ENCODE measurements at places on chromosomes 6 and 20.

GRCh38 chr6:29730575-29731126, 7.4 kb downstream of the HLA-F start:
- no peak for DNase-seq

DNA sequence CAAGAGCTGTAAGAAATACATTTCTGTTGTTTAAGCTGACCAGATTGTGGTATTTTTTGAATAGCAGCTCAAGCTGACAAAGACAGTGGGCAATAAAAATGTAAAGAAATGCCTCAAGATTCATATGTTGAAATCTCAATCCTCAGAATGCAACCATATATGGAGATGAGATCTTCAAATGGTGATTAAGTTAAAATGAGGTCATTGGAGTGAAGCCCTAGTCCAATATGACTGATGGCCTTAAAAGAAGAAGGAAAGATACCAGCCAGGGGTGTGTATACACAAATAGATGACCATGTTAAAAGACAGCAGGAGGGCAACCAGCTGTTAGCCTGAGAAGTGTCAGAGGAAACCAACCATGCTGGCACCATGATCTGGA, 7.1 kb upstream of the DDO start:
- no peak for DNase-seq

- peak; percentile 54 for DNase-seq
These were observed 1.2 kb upstream of the RBM38 start for GRCh38 chr20:57389695-57390603.

GRCh38 chr6:123276546-123276980, 280.5 kb downstream of the CLVS2 start:
- DNase-seq = no peak

DNA sequence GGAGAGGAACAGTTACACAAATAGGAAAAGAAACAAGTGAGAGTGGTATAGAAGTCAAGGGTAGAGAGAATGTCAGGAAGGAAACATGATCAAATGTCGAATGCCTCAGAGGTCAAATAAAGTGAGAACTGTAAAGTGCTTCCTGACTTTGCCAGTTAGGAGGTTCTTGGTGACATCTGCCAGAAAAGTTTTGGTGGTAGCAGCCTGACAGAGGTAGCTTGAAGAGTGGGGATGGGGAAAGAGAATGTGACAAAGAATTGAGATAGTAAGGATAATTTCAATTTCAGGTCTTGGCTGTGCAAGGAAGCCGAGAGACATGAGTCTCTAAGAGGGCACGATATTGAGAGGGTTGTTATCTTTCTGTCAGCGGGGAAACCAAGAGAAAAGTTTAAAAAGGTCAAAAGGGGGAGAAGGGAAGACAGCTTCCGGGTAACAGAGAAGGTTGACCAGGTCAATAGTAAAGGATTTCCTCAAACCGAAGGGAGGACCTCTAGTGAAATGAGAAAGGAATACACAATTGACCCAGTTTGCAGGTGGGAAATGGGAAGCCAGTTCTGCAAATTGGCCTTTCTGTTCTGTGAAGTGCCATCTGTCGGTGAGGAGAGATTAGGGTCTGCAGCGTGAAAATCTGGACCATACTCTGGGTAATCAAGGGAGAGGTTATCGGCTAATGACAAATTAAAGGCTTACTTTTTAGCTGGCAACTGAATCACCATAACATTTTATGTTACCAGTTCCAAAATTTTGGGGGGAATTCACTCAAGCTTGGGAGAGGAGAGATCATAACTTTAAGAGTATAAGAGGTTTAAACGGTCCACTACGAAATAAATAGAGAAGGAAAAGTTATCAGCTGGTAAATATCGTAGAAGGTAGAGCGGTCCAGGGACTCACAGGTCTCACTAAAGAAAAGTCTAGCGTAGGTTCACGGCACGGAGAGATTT, 973 bp upstream of the BRD2 start:
- peak; percentile 46 for DNase-seq

DNA sequence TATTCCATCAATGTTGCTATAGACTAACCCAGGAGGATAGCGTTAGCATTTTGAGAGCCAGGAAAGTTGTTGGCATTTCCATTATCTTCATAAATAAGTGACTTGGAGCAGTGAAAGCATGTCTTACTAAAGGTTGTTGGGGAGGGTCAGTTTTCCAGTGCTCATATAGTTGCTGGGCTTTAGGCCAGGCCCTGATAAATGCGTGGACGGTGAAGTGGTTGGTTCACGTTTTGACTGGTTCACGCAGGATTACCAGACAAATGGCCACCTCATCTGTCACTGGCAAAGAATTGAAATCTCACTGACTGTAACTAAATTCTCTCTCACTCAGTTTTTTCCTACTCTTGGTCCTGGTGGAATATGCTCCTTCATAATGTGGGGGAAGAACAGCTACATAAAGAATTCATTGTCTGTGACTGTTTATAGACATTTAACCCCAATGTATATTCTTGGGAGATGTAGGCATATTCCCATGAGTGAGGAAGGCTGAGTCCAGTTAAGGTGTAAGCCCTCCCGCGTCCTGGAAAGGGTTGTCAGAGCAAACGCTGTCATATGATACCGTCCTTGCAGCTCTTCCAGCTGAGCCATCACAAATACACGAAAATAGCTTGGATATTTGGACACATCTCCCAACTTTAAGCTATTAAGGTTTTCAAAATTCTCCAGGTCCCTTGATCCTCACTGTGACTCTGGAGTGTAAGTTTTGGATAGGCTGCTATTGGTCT, 27.8 kb downstream of the LRRC1 start:
- no peak for DNase-seq

- DNase-seq = no peak
These were observed 50.2 kb downstream of the GFRA4 start for GRCh38 chr20:3612795-3613572.

GRCh38 chr20:20490673-20491072, 122.8 kb downstream of the INSM1 start:
- no peak for DNase-seq

GRCh38 chr6:13573669-13574110, 711 bp upstream of the SIRT5 start:
- DNase-seq = no peak

GRCh38 chr6:107731422-107732319, 92.4 kb downstream of the SCML4 start:
- peak; percentile 43 for DNase-seq

DNA sequence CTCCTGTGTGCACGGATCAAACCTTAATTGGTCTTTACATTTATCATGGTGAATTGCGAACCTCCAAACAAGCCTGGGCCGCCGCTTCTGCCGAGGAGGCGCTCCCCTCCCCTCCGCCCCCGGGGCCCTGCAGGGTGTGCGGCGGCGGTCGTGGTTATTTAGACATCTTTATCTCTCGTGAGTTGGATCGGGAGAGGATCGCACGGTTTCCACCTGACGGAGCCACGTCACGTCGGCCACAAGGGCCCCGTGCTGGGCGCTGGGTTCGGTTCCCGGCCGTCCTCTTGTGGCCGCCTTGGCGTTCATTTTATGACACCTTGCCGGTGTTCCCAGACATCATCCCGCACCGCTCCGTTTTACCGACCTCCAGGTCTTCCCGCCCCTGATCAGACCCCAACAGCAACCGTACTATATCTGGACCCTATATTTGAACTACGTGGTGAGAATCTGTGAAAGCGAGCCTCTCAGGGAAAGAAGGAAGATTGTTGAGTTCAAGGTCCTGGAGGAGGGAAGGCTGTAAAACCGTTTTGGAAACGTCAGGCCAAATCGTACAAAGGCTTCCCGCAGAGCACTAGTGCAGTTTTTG, 1.3 kb upstream of the CNR1 start:
- no peak for DNase-seq

DNA sequence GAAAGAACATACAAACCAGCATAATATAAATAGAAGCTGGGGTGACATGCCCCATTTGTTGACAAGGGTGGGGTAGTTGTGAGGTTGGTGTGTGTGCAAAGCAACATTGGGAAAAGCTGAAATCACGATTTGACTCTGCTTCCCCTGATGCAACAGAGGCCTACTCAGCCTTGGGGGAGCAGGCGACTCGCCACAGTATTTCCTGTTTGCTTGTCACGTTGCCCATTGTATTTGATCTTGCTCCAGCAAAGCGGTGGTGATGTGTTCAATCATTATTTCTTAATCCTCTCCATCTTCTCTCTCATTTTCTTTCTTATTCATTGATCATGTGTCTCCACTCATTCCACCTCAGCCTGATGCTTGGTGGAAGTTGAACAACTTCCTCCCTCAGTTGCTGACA, 165.8 kb upstream of the CITED2 start:
- DNase-seq = peak; percentile 18

GRCh38 chr6:16301511-16301910, 63.1 kb downstream of the GMPR start:
- DNase-seq = no peak

DNA sequence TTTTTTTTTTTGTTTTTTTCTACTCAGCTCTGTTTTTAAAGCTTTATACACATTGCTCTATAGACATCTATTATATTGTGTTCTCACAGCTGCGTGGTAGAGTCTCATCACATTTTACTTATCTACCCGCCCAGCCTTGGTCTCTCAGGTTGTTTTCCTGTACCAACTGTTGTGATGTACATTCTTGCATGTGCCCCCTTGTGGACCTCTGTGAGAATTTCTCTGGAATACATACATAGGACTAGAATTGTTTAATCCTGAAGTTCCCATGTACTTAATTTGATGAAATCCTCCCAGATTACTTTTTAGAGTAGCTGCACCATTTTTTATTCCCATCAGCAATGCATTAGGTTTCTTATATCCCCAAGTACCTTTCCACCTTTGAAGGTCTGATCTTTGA, 40.4 kb upstream of the TINAG start:
- DNase-seq = no peak

DNA sequence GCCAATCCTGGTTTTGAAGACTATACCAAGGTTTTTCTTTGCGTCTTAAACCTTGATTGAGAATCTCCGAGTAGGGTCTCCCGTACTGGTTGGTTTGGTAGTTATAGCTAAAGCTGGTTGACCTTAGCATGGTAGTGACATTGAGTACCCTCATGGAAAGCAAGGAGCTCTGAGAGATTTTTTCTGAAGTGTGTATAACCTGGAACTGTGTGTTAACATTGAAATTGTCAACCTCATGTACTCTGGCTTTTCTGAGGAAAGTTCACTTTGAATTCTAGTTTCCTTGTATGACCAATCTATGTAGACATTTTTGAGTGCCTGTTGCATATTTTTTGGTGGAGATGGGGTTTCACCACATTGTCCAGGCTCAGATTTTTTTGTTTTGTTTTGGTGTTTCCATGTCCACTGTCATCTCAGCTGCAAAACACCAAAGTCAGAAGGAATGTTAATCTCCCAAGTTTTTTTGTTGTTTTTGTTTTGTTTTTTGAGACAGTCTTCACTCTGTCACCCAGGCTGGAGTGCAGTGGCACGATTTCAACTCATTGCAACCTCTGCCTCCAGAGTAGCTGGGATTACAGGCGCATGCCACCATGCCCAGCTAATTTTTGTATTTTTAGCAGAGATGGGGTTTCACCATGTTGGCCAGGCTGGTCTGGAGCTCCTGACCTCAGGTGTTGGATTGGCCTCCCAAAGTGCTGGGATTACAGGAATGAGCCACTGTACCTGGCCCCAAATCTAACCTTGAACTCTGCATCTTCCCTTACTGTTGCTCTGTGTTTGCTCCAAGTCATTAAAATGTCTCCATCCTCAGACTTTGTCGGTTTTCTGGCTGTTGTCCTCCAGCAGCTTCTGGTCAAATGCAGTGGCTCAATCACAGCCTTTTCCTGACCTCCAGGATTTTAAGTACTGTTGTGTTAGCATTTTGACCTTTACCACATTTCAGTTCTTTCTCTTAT, 4.3 kb downstream of the RPS12 start:
- DNase-seq = no peak

GRCh38 chr20:36267605-36268381, 31.5 kb downstream of the AAR2 start:
- no peak for DNase-seq

- DNase-seq = no peak
These were observed 81.6 kb downstream of the FOXA2 start for GRCh38 chr20:22502731-22503191.

GRCh38 chr6:144585217-144585814, 300.2 kb downstream of the UTRN start:
- DNase-seq = no peak

GRCh38 chr20:41181567-41181966, 44.2 kb downstream of the PLCG1 start:
- DNase-seq = no peak

DNA sequence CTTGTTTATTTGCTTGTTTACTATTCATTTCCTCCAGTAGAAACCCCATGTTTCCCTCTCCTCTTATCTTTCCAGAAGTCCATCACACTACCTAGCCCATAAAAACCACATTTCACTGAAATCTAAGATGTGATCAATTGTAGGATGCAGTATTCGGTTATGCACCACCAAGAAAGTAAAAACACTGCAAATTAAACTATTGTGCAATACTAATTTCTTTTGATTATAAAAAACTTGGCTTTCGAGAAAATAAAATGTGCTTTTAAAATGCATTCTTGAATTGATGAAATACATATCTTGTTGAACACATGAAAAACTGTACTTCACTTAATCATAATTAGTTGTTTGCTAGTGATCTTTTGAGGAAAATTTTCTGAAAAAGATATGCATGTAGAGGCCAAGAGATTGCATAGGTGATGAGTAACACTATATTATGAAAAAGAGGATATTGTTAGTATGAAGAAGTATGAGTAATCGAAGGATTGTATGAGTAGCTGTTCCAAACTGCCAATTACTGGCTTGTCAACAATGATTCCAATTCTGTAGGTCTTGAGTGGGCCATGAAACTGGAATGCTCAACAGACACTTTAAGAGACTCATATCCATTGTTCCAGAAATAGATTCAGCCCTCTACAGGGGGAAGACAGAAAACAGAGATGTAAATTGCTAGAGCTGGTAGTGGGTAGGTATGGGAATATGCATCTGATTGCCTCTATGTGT, 79.7 kb downstream of the RNF217 start:
- no peak for DNase-seq

DNA sequence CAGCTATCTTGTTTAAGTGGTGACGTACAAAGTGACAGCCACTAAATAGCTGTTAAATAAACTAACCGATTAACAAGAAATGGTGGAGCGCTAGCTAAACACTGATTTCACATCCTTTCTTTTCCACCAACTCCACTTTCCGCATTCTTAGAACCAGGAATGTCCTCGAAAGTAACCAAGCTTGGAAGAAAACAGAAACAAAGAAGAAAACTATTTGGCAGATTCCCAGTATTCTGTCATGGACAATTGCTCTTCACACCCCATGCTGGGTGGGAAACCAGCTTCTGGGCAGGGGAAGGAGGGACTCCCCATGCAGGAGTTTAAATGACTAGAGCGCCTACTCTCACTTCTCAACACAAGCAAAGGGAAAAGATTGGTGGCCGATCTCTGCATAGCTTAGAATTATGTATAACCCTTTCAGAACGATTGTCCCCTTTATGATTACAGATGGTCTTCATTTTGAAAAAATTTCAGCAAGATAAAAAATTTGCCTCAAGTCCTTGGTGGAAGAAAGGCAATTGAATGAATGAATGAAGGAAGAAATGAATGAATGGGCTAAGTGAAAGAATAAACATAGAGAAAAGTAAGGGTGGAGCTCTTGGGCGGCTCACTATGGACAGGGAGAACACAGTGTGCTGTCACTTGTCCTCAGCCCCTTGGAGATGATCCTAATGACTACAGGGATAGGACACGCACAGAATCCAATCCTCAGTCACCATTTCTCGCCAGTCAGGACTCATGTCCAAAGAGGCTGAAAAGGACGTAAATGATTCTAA, 148.7 kb upstream of the NEDD9 start:
- no peak for DNase-seq

Data from stimulated activated naive CD4-positive, alpha-beta T cell (primary cell).